ENCODE measurements at places on chromosomes 7 and 10.

DNA sequence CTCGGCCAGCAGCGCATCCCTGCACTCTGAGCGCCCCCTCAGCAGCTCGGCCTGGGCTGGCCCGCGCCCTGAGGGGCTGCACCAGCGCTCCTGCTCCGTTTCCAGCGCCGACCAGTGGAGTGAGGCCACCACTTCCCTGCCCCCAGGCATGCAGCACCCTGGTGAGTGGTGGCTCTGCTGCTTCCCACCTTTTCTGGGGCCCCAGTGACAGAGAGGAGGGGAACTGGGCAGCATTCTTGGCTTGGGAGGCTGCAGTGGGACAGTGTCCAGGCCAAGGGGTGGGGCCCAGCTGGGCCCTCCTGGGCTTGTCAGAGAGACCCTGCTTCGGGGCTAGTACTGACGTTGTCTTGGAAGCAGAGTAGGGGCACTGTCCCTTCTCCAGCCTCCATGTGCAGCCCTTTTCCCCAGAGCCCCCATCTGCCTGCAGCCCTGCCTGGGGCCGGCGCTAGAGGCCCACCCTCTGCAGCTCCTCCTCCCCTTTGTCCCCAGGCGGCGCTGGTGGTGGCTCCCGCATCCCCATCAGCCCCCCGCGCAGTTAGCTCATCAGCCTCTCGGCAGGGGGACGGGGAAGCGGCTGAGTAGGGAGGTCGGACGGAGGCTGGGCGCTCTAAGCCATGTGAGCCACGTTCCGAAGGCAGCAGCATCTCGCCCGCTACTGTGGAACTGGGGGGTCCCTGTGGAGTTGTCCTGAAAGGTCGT lies 29.2 kb downstream of the GBX1 start:
- no peak for DNase-seq

DNA sequence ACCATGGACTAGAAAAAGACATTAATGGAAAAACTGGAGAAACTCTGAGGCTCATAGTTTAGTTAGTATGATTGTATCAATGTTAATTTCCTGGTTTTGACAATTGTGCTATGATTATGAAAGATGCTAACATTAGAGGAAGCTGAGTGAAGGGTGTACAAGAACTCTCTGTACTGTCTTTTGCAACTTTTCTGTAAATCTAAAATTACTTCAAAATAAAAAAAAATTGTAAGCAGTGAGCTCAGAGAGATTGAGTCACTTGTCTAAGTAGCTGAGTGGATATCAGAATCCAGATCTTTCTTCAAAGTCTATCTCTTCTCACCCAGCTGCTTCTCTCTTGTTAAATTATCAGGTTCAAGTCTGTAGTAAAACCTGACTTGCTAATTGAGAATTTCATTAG lies 181.1 kb downstream of the PLCE1 start:
- DNase-seq: no peak

DNA sequence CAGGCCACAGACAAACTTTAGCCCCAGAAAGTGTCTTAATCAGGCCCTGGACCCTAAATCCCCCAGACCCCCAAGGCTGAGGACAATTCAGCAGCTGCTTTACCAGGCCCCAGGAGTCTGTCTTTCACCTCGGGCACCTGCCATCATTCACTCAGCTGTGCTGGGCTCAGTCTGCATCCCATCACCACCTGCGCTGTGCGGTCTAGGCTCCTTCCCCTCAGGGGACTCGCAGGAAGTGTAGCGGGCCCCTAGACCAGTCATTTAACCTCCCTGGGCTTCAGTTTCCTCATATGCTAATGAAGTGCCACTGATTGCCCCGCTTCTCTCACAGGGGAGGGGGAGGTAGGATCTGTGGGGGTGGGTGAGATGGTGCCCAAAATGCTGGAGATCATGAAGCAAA lies 76.4 kb upstream of the ZMIZ1 start:
- DNase-seq: no peak

- DNase-seq: no peak
These were observed 266.2 kb downstream of the CREB5 start for GRCh38 chr7:28678431-28678965.

GRCh38 chr10:60707841-60708240 lies 70.4 kb upstream of the CDK1 start:
- no peak for DNase-seq
